ENCODE measurements at places on chromosomes 3 and 15. TPM values are rescaled to one million over a fixed set of nuclear protein-coding genes. Genes with fewer than 3 reads are reported as not detected.
A peak's percentile ranks its signal among the peaks of the same experiment; 100 is the strongest.

DNA sequence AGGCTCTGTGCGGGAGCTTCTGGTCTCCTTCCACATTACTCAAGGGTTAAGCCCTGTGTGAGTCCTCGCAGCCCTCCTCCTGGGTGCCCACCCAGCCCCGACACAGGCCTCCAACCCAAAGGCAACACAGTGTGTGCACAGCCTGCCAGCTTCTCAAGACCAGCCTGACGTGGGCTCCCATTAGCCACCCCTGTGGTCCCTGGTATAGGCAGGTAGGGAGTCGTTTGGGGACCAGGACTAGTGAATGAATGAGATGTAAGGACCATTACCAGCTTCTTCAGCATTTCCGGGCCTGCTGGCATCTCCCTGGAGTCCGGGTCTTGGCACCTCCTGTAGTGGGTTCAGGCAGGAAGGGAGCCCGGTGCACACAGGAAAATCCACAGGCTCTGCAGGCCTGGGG lies 20.2 kb upstream of the PLXNA1 start:
- H3K27ac ChIP-seq, result no peak overlapping the region
- H3K36me3 ChIP-seq, result no peaks in the 10 kb centered on the region
- no peaks in the 10 kb centered on the region for H3K27me3 ChIP-seq
- no peak for DNase-seq

ZBTB47 gene
- 25.0 TPM for total RNA-seq

DNA sequence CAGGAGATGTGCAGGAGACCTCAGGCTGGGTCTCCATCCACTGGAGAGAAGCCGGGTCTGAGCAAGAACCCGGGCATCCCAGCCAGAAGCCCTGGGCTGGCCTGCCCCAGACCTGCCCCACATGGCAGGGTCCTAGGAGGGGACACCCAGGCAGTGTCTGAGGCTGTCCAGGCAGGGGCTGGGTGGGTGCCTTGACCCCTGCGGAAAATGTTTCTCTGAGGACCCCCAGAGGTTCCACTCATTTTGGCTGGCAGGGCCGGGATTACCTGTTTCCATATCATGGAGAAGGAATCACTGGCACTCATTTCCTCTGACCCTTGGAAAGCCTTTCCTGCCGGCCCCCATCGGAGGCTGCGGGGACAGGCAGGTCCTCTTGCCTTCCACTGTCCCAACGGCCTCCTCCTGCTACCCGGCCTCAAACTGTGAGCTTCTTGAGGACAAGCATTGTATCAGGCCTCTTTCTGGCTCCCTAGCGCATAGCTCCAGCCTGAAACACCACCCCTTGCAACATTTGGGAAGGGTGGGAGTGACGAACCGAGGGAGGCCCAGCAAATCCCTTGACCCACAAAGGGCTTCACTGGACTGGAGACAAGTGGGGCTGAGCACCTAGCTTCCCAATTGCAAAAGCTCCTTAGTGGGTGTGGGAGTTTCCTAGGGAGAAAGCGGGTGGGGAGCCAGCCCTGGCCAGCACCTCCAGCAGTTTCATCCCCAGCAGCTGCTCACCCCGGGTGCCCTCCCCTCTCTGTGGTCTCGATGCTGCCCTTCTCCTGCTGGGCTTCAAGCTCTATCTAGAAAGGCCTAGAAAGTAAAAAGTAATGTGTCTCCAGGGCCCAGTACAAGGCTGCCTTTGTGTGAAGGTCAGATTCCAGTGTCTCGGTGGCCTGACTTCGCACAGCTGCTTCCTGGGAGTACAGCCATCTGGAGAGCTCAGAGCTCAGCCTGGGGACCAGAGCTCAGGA lies 29.7 kb downstream of the ACSBG1 start:
- no peaks in the 10 kb centered on the region for H3K36me3 ChIP-seq
- no peaks in the 10 kb centered on the region for H3K27me3 ChIP-seq
- no peak overlapping the region for H3K4me3 ChIP-seq

DNA sequence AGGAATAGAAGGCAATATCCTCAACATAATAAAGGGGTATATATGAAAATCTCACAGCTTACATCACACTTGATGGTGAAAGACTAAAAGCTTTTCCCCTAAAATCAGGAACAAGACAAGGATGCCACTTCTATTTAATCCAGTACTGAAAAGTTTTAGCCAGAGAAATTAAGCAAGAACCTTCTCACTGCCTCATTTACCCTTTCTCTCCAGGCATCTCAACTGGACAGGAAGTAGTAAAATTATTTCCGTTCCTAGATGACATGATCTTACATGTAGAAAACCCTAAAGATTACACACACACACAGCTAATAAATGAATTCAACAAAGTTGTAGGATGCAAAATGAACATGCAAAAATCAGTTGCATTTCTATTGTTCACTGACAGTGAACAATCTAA lies 11.2 kb downstream of the SCAP start:
- DNase-seq, result no peak
- H3K36me3 ChIP-seq, result no peaks in the 10 kb centered on the region

GRCh38 chr3:128825117-128825725 lies 54.2 kb upstream of the ACAD9 start:
- no peak for DNase-seq
- no peak overlapping the region for H3K27ac ChIP-seq
- H3K4me1 ChIP-seq, result no peaks in the 10 kb centered on the region
- no peaks in the 10 kb centered on the region for H3K36me3 ChIP-seq
- H3K4me3 ChIP-seq, result no peak overlapping the region

DNA sequence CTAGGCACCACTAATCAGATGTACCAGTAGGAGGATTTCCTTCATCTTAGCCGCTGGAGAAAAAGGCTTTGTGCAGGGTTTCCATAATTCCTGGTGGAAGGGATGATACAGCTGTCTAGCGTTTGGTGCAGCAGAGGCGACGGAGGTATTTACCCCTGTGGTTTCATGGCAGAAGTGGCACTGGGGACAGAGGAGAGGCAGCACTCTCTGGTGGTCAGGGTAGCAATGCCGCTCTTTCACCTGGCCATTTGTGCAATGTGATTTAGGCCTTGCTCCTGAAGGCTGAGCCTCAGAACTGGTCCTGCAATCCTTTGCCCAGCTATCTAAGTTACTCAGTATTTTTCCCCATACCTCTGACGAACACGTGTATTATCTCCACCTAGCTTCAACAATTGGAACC lies 47.1 kb upstream of the BNIP2 start:
- no peaks in the 10 kb centered on the region for H3K36me3 ChIP-seq
- no peaks in the 10 kb centered on the region for H3K4me1 ChIP-seq
- no peak overlapping the region for H3K4me3 ChIP-seq
- DNase-seq, result no peak
- H3K27me3 ChIP-seq, result no peaks in the 10 kb centered on the region

DNA sequence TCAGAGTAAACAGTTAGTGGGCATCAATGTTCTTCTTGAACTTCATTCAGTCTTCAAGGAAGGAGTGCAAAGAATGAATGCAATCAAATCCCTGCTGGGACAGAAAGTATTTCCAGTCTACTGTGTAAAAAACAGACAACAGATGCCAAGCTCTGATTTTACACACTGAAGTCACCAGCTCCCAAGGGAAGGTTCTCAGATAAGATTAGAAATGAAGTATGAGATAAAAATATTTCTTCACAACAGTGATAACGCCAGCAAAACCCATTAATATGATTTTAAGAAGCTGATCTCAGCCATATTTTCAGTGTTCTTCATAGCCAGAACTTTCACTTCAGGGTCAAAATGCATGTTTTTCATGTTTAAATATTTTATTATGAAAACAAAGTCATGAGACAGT lies 265.6 kb downstream of the CTNNB1 start:
- H3K36me3 ChIP-seq, result no peaks in the 10 kb centered on the region
- no peak overlapping the region for H3K4me3 ChIP-seq
- H3K27me3 ChIP-seq, result no peaks in the 10 kb centered on the region
- no peak for DNase-seq
- peaks cover 7% of the 10 kb centered on the region for H3K4me1 ChIP-seq
- H3K27ac ChIP-seq, result no peak overlapping the region

GRCh38 chr3:10940106-10940505 lies 52.4 kb upstream of the SLC6A1 start:
- H3K27ac ChIP-seq, result no peak overlapping the region
- DNase-seq, result no peak
- H3K27me3 ChIP-seq, result no peaks in the 10 kb centered on the region
- H3K4me1 ChIP-seq, result no peaks in the 10 kb centered on the region

DNA sequence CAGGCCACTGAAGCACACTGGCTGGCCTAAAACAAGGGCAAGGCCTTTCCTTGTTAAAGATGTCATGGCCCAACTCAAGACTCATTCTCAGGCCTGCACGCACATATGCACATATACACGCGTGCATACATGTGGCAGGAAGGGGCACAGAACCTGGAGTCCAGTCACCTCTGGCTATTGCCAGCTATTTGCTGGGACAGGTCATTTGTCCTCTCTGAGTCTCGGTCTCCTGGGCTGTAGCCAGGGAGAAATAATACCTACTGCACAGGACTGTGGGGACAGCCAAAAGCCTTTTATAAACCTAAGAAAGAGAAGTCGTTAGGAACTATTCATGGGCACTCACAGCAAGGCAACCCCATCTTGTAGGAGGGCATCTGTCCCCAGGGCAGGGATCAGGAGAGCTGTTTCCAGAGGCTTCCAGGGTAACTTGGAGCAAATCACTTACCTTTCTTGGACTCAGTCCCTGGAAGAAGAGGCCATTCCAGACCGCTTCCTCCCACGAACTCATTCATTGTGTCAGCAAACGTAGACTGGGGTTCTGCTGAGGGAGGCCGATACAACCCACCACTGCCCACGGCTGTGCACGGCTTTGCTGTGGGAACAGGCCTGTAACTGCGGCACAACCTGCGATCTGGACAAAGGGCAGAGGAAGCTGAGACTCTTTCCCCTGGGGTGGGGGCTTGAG lies 41.1 kb upstream of the RHO start:
- no peak overlapping the region for H3K27ac ChIP-seq
- no peaks in the 10 kb centered on the region for H3K36me3 ChIP-seq
- peaks cover 2% of the 10 kb centered on the region for H3K4me1 ChIP-seq
- DNase-seq, result no peak
- H3K4me3 ChIP-seq, result no peak overlapping the region

UCN2 gene
- 0.20 TPM for total RNA-seq

GRCh38 chr15:94258246-94258645 lies 26.9 kb downstream of the MCTP2 start:
- H3K4me1 ChIP-seq, result no peaks in the 10 kb centered on the region
- no peaks in the 10 kb centered on the region for H3K36me3 ChIP-seq
- no peak for DNase-seq
- no peak overlapping the region for H3K27ac ChIP-seq

CAMK2N2 gene
- 0.23 TPM for total RNA-seq

GRCh38 chr15:48963524-48964113 lies at the start of gene SHC4:
TSS of gene SHC4 (minus strand) at chr15:48963919. CDS start at chr15:48963015, 904 bp downstream.
- H3K36me3 ChIP-seq, result no peaks in the 10 kb centered on the region
- H3K27me3 ChIP-seq, result no peaks in the 10 kb centered on the region
- peak; percentile 67 for DNase-seq

- no peak for DNase-seq
- H3K4me3 ChIP-seq, result no peak overlapping the region
- H3K27ac ChIP-seq, result no peak overlapping the region
- no peaks in the 10 kb centered on the region for H3K36me3 ChIP-seq
Observed at GRCh38 chr15:43429687-43430086, 58.8 kb downstream of the TUBGCP4 start.

IL17RD gene
- total RNA-seq, result 35.8 TPM

DNA sequence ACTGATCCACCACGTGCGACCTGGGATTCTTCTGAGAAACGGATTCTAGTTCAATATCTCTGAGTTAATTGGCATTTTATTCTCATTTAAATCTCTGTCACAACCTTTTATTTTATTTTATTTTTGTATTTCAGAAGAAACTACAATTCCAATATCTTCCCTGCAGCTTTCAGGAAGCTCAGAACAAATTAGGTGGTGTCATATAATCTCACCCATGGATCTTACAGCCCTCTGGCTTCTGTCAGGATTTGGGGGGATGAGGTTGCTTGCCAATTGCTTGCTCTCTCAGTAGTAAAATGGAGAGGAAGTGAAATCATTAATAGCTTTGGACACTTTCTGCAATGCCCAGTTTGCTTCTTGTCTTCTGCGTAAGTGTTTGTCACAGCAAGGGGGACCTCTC lies 205.4 kb downstream of the TLE3 start:
- no peaks in the 10 kb centered on the region for H3K27me3 ChIP-seq
- no peak overlapping the region for H3K27ac ChIP-seq
- no peak for DNase-seq

DNA sequence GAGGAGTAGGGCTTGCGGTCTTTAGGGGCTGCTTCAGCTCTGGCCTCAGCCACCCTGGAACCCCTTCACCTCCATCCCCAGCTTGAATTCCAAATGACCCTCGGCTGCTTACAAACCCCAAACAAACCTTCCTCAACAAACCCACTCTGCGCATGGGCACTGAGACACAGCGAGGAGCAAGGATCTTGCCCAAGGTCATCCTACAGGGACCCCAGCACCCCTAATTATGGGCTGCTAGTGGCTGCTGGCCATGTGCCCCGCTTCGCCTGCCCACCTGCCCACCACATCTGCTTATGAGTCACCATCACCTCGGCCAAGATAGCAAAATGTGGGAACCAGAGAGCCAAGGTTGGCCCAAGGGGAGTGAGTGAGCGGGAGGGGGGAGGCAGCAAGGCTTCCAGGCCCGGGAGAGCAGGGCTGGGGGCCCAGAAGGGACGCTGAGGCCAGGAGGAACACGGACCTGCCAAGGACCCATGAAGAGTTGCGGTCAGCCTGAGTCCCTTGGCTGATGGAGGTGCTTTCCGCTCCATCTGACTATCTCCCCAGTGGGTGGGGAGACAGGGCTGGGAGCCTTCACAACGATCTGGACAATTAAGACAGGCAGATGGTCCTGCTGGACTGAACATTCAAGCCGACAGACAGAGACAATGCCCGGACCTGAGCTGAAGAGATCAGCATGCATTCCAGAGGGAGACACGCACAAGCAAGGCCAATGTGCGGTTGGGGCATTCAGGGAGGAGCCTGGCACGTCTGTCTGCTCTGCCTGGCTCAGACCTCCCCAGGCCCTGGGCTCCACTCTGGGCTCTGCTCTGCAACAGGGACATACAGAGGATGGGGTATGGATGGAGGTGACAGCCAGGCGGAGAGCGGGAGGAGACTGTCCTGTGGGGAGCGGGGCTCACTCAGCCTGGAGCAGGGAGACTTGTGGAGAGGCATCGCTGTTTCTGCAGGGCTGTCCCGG lies 10.8 kb upstream of the GRIP2 start:
- peaks cover 6% of the 10 kb centered on the region for H3K4me1 ChIP-seq
- H3K36me3 ChIP-seq, result no peaks in the 10 kb centered on the region
- no peaks in the 10 kb centered on the region for H3K27me3 ChIP-seq
- DNase-seq, result no peak
- H3K27ac ChIP-seq, result no peak overlapping the region
- no peak overlapping the region for H3K4me3 ChIP-seq

SLC15A2 gene
- total RNA-seq, result 1.5 TPM

- no peaks in the 10 kb centered on the region for H3K4me1 ChIP-seq
- H3K36me3 ChIP-seq, result no peaks in the 10 kb centered on the region
- no peak overlapping the region for H3K4me3 ChIP-seq
Observed at GRCh38 chr3:108117241-108117775, 26.5 kb upstream of the CD47 start.

GRCh38 chr3:122615303-122615702 lies 37.9 kb downstream of the PARP15 start:
- no peaks in the 10 kb centered on the region for H3K4me1 ChIP-seq
- no peak overlapping the region for H3K27ac ChIP-seq
- DNase-seq, result no peak
- no peak overlapping the region for H3K4me3 ChIP-seq

CHMP2B gene
- total RNA-seq, result 33.3 TPM
